Adipose tissue (tissue), 3 donors: ENCODE measurements at places on chromosomes 12 and 14. TPM values are rescaled to one million over a fixed set of nuclear protein-coding genes. Genes with fewer than 3 reads are reported as not detected.

Gene RNASE7
- 0.07 TPM for polyA plus RNA-seq

Gene KRT6A
- not detected for polyA plus RNA-seq

Gene NDRG2
- polyA plus RNA-seq = 61.2 TPM

Gene CCDC184
- 0.22 TPM for polyA plus RNA-seq

Gene MGP
- polyA plus RNA-seq = 417 TPM

Gene MEG3
- 986 TPM for polyA plus RNA-seq

Gene RDH5
- polyA plus RNA-seq = 9.1 TPM

Gene KLHDC1
- 1.2 TPM for polyA plus RNA-seq

Gene TMEM52B
- 0.11 TPM for polyA plus RNA-seq

Gene RPL36AL
- polyA plus RNA-seq = 367 TPM

Gene BHLHE41
- 4.8 TPM for polyA plus RNA-seq

Gene ZNF385A
- 23.8 TPM for polyA plus RNA-seq

Gene ADAM20
- polyA plus RNA-seq = 0.02 TPM

Gene TAS2R50
- polyA plus RNA-seq = 0.06 TPM

Gene CCDC175
- polyA plus RNA-seq = not detected

Gene SLC38A4
- 1.7 TPM for polyA plus RNA-seq

Gene FAIM2
- polyA plus RNA-seq = 6.0 TPM

Gene DCAF11
- 35.6 TPM for polyA plus RNA-seq

Gene TMEM19
- 11.0 TPM for polyA plus RNA-seq

Gene ERP29
- polyA plus RNA-seq = 76.8 TPM

Gene SLC5A8
- not detected for polyA plus RNA-seq
